A549 treated with AZD2906 at 1 μM for 4 hours (cell line): ENCODE measurements at places on chromosomes 13 and 19. TPM values are rescaled to one million over a fixed set of nuclear protein-coding genes. Genes with fewer than 3 reads are reported as not detected.

Gene ZNF558
- total RNA-seq: 6.2 to 7.2 TPM (median 7.1 TPM) in 5 replicates

Gene KLK12
- total RNA-seq: not detected in 5 replicates

Gene NRTN
- total RNA-seq: 1.2 to 1.6 TPM (median 1.3 TPM) in 5 replicates

Gene CGB8
- 1.6 to 3.0 TPM (median 2.6 TPM) in 5 replicates for total RNA-seq

Gene GPR4
- 0.15 to 0.66 TPM (median 0.22 TPM) in 5 replicates for total RNA-seq

Gene LGALS7B
- total RNA-seq: 0.39 to 0.75 TPM (median 0.51 TPM) in 4 of 5 replicates, not detected in the other

Gene MAP3K10
- 12.7 to 16.7 TPM (median 14.6 TPM) in 5 replicates for total RNA-seq

Gene LPAR2
- total RNA-seq: 2.0 to 4.7 TPM (median 4.2 TPM) in 5 replicates

Gene APOC1
- 110 to 119 TPM (median 111 TPM) in 5 replicates for total RNA-seq

Gene RFPL4A
- total RNA-seq: 0.48 to 1.1 TPM (median 0.80 TPM) in 5 replicates

Gene ZNF808
- total RNA-seq: 0.04 to 0.11 TPM (median 0.10 TPM) in 5 replicates

Gene MEIOSIN
- total RNA-seq: 0.03 to 0.06 TPM (median 0.05 TPM) in 5 replicates

Gene LILRA1
- total RNA-seq: not detected in 5 replicates

Gene FCAR
- not detected in 5 replicates for total RNA-seq

Gene LATS2
- 10.6 to 12.1 TPM (median 11.6 TPM) in 5 replicates for total RNA-seq

Gene RAX2
- total RNA-seq: not detected in 5 replicates

Gene MYH14
- total RNA-seq: 5.3 to 6.4 TPM (median 5.8 TPM) in 5 replicates

Gene IRS2
- 47.4 to 65.5 TPM (median 59.8 TPM) in 5 replicates for total RNA-seq

Gene DACT3
- total RNA-seq: 0.22 to 0.36 TPM (median 0.28 TPM) in 5 replicates

Gene DPF1
- 4.3 to 5.4 TPM (median 4.4 TPM) in 5 replicates for total RNA-seq

Gene ZNF836
- total RNA-seq: 0.42 to 1.1 TPM (median 0.76 TPM) in 5 replicates

Gene GDF15
- 10.6 to 23.6 TPM (median 18.0 TPM) in 5 replicates for total RNA-seq
